NCI-H460 (cell line): ENCODE measurements at places on chromosomes 7 and 10. TPM values are rescaled to one million over a fixed set of nuclear protein-coding genes. Genes with fewer than 3 reads are reported as not detected.

- DNase-seq: peak; percentile 57
Observed at GRCh38 chr10:88389456-88389855, 193.7 kb downstream of the RNLS start.

GRCh38 chr10:66350622-66351399 is 575.0 kb upstream of the LRRTM3 start:
- DNase-seq: no peak

DNA sequence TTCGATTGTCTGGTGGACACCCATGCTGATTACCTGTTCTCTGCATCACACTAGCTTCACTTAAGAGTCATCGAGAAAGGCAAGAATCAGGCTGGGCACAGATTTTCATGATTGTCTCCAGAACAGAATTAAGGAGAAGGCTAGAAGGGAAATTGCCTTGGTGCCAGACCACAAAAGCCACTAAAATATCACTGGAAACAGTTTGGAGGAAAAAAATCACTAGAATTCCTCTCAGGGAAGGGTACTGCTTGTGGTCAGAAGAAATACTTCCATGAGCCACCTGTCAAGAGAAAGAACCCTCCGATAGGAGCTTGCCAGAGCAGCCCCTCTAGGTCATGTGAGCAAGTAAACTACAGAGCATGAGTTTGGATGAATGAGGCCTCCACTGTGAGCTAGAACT is 269.3 kb upstream of the TEX47 start:
- DNase-seq: no peak

- DNase-seq: no peak
Observed at GRCh38 chr7:7490003-7490402, 45.7 kb downstream of the COL28A1 start.

The PLAU gene
- total RNA-seq: 9.5 and 10.3 TPM in 2 replicates

The OR6V1 gene
- total RNA-seq: not detected in 2 replicates
